ENCODE measurements at places on chromosomes 11 and 22.
A peak's percentile ranks its signal among the peaks of the same experiment; 100 is the strongest.

- no peak for DNase-seq
Measured at GRCh38 chr22:36773935-36774334, 2.0 kb downstream of the IFT27 start.

DNA sequence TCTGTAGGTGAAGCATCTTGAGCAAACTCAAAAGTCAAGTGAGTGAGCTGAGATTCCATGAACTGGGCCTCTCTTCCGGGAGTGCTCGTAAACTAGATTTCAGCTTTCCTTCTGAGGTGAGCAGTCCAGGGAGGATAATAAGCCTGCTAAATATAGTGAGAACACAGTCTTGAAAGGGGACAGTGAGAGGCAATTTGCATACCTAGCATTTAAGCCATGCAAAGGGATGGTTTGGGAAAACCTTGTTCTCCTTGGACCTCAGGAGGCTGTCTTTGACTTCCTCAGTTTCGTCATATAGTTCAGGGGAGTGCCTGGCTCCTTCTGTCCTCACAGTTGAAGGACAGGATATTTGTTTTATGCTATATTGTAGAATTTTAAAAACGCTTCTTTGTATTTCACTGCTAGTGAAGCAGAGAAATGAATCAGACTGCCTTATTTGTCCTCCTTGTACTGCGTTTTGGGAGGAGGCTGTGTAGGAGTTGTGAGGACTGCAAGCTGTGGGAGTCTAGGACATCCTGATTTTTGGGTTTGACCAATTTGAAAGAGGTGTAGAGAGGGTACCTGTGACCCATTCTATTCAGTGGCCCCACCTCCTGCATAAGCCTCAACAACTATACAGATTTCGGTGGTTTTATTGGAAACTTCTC, 11.0 kb upstream of the SORL1-AS1 start:
- DNase-seq = no peak

DNA sequence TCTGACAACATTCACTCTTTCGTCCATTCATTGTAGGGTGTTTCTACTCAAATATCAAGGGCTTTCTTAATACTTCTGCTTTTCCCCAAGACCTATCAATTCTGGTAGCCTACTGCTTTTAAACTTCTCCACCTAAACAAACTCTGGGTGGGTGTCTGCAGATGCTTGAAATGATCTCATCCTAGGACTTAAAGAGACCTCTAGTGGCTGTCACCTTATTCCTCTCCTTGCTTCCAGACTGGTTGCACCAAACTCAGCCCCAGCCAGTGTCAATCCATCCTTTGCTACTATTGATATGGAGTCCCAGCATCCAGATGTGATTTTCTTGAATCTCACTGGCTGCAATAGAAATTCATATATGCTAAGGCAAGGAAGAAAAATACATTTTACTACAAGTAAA, 274.7 kb downstream of the NXPE2 start:
- DNase-seq = no peak

- no peak for DNase-seq
Measured at GRCh38 chr11:27672836-27673464, 27.3 kb downstream of the BDNF start.

DNA sequence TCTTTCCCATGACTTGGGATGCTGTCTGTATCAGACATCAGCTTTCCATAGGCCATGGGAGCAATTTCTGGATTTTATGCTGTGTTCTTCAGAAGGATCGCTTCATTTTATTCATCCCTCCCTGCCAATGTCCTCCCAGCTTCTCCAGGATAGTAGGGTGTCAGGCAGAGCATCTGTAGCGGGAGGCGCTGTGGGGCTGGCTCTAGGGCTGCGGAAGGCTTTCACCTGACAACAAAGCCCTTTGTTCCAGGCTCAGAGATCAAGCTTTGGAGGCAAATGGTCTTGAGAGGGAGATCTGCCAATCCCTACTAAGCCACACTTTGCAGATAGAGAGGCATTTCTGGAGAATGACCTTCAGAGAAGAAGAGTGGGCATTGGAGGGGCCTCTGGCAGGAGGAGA, 29.5 kb upstream of the FTH1 start:
- DNase-seq = no peak

DNA sequence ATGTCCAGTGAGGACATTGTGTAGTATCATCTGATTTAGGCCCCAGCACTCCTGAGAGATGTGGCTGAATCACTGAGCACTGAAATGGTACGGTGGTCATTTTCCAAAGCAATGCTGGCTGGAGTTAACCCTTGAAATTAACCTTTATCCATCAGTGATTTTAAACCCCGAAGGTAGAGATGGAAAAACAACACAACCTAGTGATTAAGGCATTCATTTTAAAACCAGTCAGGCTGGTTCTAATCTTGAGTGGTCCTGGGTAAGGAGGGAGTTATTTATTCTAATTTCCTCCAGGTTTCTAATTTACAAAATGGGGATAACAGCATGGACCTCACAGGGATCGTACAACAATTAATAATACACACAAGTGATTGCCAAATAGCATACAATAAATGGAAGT, 6.6 kb upstream of the CSNK2A3 start:
- no peak for DNase-seq

DNA sequence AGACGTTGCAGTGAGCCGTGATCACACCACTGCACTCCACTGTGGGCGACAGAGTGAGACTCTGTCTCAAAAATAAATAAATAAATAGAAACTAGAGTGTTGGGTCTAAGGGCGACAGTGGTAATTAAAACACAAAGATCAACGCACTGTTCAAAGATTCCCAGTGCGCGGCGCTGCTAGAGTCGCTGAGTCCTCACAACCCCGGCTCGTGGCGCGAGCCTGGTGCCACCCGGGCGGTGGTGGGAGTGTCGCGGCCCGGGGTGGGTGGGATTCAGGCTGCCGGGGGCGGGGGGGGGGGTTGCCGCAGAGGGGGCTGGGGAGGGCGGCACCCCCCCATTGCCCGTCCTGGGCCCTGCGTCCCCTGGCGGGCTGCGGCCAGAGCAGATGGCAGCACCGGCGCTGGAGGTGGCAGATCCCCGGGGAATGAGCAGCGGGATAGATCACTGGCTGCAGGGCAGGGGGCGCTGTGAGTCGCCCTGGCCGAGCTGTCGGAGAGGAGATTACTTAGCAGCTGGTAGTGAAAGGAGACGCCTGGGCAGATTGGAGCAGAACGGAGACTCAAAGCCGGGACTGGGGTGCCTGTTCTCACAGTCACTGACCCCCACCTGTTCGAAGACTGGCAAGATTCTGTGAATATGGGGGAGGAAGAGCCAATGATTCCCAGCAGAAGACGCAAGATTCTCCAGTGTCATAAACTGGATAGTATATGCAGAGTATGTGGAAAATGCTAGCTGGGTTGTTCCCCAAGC, 30.2 kb upstream of the APOBEC3A start:
- no peak for DNase-seq

- DNase-seq = no peak
Measured at GRCh38 chr11:114079511-114080065, 20.1 kb downstream of the ZBTB16 start.

- DNase-seq = no peak
Measured at GRCh38 chr11:114063149-114063828, 3.8 kb downstream of the ZBTB16 start.

GRCh38 chr11:120581313-120581712, 69.8 kb downstream of the GRIK4 start:
- DNase-seq = no peak

- no peak for DNase-seq
Measured at GRCh38 chr11:61635304-61635703, 44.9 kb upstream of the DAGLA start.

DNA sequence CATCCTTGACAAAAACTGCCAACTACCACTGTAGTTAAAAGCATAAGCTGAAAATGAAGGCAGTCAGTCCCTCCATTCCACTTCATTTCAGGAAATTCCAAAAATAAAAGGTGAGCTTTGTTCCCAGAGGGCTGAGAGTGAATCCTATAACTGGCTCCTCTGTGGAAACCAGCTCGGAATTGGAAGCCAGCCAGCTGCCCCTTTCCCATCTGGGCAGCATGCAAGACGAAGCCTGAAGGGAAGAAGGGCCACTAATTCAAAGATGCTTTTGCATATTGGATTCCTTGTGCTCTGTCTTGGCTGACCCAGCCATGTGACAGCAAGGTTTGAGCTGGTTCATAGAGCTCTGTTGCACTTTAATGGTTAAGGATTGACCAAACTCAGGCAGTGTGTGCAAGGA, 83.4 kb downstream of the ALX4 start:
- DNase-seq = no peak

DNA sequence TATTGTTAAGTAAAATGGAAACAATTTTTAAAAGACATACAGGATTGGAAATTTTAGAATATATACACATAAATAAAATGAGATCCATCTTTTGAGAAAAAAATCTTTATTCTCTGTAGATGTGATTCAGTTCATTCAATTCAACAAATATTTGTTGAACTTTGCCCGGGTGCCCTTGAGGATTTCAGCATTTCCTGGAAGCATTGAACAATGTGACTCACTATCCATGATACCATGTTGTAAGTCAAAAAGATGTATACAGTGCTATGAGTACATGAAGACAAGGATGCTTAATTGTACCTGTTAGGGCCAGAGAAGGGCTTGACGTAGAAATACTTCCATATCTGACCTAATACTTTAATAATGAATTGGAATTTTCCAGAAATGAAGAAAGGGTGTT, 353.7 kb downstream of the METTL15 start:
- DNase-seq = no peak

GRCh38 chr11:24900514-24900913, 403.7 kb downstream of the LUZP2 start:
- DNase-seq = no peak

GRCh38 chr11:32919338-32919737, 26.7 kb downstream of the QSER1 start:
- DNase-seq = no peak

DNA sequence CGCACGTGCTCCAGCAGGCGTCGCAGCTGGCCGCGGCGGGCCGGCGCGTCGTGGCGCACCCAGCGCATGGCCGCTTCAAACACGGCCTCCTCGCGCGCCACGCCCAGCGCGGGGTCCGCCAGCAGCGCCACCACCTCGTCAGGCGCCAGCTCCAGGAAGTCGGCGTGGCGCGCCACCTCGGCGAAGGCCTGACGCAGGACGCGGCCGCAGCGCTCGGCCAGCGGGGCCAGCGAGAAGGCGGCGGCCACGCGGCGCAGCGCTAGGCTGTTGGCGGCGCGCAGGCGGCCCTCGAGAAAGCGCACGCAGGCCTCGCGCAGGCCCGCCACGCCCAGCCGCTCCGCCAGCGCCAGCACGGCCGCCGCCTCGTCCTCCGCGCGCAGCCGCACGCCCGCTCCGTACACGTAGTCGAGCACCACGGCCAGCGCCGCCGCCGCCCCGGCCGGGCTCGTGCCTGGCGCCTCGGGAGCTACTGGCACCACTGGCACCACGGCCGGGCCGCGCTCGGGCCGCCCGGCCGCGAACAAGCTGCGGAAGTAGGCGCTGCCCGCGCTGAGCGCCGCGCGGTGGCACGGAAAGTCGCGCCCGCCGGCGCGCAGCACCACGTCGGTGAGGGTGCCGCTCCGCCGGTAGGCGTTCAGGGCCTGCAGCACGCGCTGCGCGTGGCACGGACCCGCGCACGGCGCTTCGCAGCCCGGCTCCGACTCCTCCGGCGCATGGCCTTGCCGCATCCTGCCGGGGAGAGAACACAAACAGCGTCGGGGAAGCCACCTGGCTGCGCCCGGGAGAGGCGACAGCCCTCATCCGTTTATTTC, 2.9 kb downstream of the KLHL35 start:
- DNase-seq = peak; percentile 20

DNA sequence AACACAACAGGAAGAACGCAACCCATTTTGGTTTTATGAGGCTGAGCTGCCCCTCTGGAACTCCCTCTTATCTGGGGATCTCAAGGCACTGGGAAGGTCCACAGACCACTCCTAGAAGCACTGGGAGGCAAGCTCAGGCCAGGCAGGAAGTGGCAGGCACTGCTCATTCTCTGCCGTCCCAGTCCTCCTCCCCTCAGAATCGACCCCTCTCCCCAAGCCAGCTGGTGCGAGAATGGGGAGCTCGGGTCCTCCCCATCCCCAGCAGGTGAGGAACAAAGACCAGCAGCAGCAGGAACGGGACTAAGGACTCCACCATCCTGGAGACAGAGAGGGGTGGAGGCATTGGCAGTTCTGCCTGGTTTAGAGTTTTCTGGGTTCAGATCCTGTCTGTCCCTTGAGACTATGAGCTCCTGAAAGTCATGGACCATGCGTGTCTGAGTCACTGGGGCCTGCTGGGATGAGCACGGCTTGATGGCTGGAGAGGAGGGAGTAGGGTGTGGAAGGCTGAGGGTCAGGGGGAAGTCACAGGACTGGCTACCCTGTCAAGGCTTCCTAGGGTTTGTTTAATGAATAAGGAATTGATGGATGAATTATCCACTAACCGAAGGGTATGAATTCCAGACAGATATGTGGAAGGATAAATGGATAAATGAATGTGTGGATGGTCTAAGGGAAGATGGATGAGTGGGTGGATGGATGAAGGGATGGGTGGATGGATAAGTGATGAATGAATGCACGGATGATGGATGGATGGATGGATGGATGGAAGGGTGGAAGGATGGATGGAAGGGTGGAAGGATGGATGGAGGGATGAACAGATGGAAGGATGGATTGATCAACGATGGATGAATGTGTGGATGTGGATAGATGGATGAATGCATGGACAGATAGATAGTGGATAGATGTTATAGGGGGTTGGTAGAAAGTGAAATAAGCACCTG, 6.4 kb downstream of the MYEOV start:
- DNase-seq = no peak

GRCh38 chr11:88281317-88281712, 56.2 kb downstream of the CTSC start:
- no peak for DNase-seq

- DNase-seq = peak; percentile 73
Measured at GRCh38 chr11:250740-251299, 14.0 kb downstream of the PSMD13 start.

- no peak for DNase-seq
Measured at GRCh38 chr11:8310743-8311298, 47.1 kb upstream of the LMO1 start.

GRCh38 chr11:36139767-36140166, 149.5 kb downstream of the COMMD9 start:
- no peak for DNase-seq

- DNase-seq = no peak
Measured at GRCh38 chr11:122917311-122917710, 34.8 kb downstream of the JHY start.

GRCh38 chr22:22348127-22348814, 103.7 kb downstream of the VPREB1 start:
- DNase-seq = no peak

DNA sequence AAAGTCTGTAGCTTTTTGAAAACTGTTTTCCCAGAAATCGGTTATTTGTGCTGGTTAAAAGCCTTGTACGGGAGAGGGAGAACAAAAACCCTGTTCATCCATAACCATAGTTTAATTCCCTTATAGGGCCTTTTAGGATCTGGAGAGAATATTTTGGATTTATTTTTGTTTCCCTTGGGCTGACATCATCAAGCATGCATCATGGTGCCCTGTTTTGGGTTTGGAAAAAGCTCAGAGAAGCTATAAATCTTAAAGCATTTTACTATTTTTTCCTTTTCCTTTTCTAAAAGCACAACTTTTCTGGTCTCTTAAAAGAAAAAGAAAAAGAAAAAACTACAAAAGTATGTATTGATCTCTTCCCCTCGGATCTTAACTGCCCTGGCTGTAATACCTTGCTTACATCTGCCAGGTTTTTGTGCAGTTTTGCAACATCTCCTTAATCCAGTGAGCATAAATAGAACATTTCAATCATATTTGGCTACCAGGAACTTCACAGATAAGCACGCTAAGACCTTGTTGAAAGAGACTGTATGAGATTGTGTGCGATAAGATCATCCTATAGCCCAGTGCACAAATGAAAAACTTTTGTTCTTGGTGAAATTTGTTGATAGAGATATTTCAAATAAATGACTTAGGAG, 88.0 kb downstream of the ZBTB16 start:
- DNase-seq = no peak

GRCh38 chr22:30150212-30150611, 69.9 kb downstream of the HORMAD2 start:
- no peak for DNase-seq
